ENCODE measurements at places on chromosomes 2 and 18. TPM values are rescaled to one million over a fixed set of nuclear protein-coding genes. Genes with fewer than 3 reads are reported as not detected.

EML6 gene
- total RNA-seq, result not detected

GRCh38 chr2:181058378-181059269 is 78.2 kb downstream of the UBE2E3 start:
- H3K4me1 ChIP-seq, result no peaks in the 10 kb centered on the region
- no peaks in the 10 kb centered on the region for H3K27me3 ChIP-seq
- H3K36me3 ChIP-seq, result peaks cover 13% of the 10 kb centered on the region
- H3K4me3 ChIP-seq, result no peak overlapping the region

- H3K4me1 ChIP-seq, result no peaks in the 10 kb centered on the region
- no peak overlapping the region for H3K27ac ChIP-seq
- no peaks in the 10 kb centered on the region for H3K27me3 ChIP-seq
- no peak overlapping the region for H3K4me3 ChIP-seq
Observed at GRCh38 chr2:164439885-164440284, 181.4 kb downstream of the GRB14 start.

- no peaks in the 10 kb centered on the region for H3K27me3 ChIP-seq
- DNase-seq, result no peak
- H3K4me3 ChIP-seq, result no peak overlapping the region
- no peak overlapping the region for H3K27ac ChIP-seq
Observed at GRCh38 chr2:220246386-220246785, 619.0 kb downstream of the SLC4A3 start.

DNA sequence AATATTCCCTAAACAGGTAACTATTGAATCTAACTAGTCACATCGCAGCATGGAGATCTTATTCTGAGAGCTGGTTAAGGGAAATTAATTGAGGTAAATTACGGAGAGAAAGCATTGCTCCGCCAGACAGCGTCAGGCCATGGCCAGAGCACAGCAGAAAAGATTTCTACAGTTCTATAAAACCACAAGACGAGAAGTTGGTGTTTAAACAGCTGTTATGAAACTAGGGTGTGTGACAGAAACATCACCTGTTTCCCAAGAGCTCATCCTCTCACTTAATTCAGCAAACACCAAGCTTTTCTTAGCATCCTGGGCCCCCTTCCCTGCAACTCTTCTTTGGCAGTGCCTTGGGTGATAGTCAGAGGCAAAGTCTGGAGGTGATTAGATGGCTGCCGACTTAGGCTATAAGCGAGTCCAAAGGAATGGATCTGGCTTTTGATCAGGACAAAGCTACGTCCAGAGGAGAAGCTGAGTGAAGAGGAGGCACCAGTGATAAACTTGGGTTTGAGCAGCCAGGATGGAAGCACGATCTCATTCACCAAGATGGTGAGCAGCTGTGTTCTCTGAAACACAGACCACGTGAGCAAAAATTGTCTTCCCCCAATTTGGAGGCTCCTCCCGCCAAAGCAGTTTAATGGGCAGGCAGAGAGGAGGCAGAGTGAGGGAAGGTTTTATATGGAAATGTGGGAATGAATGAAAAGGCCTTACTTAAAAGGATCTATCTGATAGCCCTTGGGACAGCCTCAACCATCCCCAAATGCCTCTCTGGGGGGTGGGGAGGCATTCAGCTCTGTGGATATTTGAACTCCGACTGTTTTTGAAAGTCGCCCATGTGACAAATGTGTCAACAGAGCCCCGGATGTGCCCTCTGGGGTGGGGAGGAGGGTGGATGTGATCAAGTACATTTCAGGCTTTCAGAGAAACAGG is 57.8 kb downstream of the PKDCC start:
- H3K4me3 ChIP-seq, result no peak overlapping the region
- H3K27ac ChIP-seq, result no peak overlapping the region
- peaks cover 26% of the 10 kb centered on the region for H3K4me1 ChIP-seq

IWS1 gene
- 127 TPM for total RNA-seq

- DNase-seq, result no peak
- peaks cover 23% of the 10 kb centered on the region for H3K4me1 ChIP-seq
- H3K27me3 ChIP-seq, result no peaks in the 10 kb centered on the region
- H3K27ac ChIP-seq, result no peak overlapping the region
- no peaks in the 10 kb centered on the region for H3K36me3 ChIP-seq
Observed at GRCh38 chr2:8624855-8625398, 56.9 kb upstream of the ID2 start.

- no peak overlapping the region for H3K27ac ChIP-seq
- no peak overlapping the region for H3K4me3 ChIP-seq
- H3K36me3 ChIP-seq, result no peaks in the 10 kb centered on the region
- DNase-seq, result no peak
Observed at GRCh38 chr2:141498561-141498960, 632.3 kb downstream of the LRP1B start.

DNA sequence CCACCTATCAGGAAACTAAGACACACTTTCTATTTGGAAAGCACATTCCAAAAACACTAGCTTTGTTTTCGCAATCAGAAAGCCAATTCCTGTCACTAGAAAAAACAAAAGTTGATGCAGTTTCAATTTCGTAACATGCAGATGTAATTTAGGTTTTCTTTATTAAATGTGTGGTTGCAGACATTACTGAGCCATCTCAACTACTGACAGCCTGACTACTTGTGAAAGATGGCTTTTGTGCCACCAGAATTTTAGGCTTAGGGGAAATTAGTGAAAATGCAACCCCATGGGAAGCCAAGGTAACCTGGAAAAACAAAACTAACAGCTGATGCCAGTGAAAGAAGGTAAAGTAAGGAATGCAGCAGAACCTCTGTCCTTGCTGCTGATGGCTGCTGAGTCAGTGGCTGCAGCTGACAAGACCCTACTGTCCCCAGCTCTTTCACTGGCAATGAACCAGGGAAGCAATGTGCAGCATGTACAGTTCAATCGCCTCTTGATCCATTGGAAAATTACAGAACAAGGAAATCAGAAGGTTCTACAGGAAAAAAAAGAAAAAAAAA is 34.9 kb downstream of the FEZ2 start:
- H3K27me3 ChIP-seq, result no peaks in the 10 kb centered on the region
- H3K27ac ChIP-seq, result peak overlapping the region; percentile 99
- peaks cover 74% of the 10 kb centered on the region for H3K4me1 ChIP-seq
- H3K4me3 ChIP-seq, result no peak overlapping the region
- peaks cover 74% of the 10 kb centered on the region for H3K36me3 ChIP-seq

CLEC4F gene
- total RNA-seq, result not detected

- no peak overlapping the region for H3K4me3 ChIP-seq
- no peak for DNase-seq
- H3K27ac ChIP-seq, result no peak overlapping the region
- no peaks in the 10 kb centered on the region for H3K36me3 ChIP-seq
- H3K27me3 ChIP-seq, result no peaks in the 10 kb centered on the region
- H3K4me1 ChIP-seq, result peaks cover 12% of the 10 kb centered on the region
Observed at GRCh38 chr18:27600245-27600644, 415.1 kb upstream of the CHST9 start.

DNA sequence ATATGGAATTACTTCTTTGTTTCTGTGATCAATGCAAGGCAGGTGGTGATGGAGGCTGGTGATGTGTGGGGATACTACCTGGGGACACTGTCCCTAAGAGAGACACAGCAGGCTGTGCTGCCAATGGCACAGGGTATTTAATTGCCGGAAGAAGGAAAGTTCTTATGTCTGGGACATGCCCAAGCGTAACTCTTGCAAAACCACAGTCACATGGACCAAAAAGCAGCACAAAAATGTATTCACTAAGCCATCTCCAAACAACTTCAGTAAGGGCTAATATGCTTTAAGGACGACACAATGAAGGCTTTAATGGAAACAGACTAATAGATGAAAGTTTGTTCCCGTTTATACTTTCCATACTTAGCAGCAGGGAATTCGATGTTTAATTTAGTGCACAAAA is 49.7 kb upstream of the AP1S3 start:
- DNase-seq, result no peak
- H3K36me3 ChIP-seq, result peaks cover 85% of the 10 kb centered on the region
- H3K27ac ChIP-seq, result no peak overlapping the region
- no peaks in the 10 kb centered on the region for H3K27me3 ChIP-seq

NEU2 gene
- not detected for total RNA-seq

DNA sequence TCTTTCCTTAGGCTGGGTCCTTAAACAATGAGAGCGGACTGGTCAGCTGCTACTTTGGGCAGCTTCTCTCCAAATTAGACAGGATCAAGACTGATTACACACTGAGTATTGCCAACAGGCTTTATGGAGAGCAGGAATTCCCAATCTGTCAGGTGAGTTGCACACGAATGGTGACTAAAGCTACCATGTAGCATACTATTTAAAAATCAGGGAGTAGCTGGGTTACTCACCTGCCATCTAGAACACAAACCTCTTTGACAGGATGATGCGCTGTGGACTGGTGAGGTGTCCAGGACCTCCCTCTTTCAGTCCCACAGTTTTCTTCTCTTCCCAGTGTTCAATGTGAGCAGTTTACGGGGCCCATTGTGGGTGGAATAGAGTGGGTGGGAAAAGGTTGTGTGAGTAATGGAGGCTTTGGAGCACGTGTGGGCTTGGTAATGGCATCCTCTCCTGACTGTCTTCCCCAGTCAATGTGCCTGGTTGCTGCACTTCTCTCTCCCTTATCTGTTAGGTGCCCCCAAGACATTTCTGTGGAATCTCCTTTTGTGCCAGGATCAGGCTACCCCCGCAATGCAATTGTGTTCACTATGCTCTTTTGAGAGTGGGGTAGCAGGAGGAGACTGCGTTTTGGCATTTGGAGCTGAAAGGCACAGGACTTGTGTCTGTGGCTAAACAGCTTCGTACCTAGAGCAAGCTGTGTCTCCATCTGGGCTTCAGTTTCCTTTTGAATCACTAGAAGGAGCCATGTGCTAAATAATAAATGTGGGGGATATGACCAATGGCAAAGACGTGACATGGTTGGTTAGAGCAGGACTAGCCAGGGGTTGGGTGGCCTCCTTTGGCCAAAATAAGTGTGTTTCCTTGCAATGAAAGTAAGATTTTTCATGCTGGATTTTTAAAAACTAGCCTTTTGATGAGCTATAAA is 17.7 kb downstream of the SERPINB12 start:
- no peaks in the 10 kb centered on the region for H3K27me3 ChIP-seq
- H3K4me1 ChIP-seq, result no peaks in the 10 kb centered on the region
- no peaks in the 10 kb centered on the region for H3K36me3 ChIP-seq
- H3K27ac ChIP-seq, result no peak overlapping the region

DNA sequence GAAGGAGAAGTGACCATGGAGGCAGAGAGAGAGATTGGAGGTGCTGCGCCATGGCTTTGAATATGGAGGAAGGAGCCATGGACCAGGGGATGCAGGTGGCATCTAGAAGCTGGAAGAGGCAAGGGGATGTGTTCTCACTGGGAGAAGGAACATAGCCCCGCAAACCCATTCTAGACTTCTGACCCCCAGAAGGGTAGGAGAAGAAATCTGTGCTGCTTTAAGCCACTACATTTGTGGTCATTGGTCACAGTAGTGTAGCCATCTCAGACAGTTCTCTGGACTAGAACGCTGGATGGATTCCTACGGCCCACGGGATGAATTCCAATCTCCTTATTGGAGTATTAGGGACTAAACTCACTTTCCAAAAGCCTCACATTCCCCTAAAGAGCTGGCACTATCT is 67.8 kb downstream of the PTGR3 start:
- no peak overlapping the region for H3K4me3 ChIP-seq
- no peak for DNase-seq
- no peaks in the 10 kb centered on the region for H3K4me1 ChIP-seq
- no peaks in the 10 kb centered on the region for H3K36me3 ChIP-seq

GPAT2 gene
- total RNA-seq, result not detected

GPR45 gene
- total RNA-seq, result 0.29 TPM

CXCR2 gene
- not detected for total RNA-seq
